GM12878 (cell line): ENCODE measurements at places on chromosomes 16 and 17. TPM values are rescaled to one million over a fixed set of nuclear protein-coding genes. Genes with fewer than 3 reads are reported as not detected.
A peak's percentile ranks its signal among the peaks of the same experiment; 100 is the strongest.

Gene P2RX1
- 5.0 and 5.1 TPM in 2 replicates for total RNA-seq

Gene TGFB1I1
- 0.24 and 0.49 TPM in 2 replicates for total RNA-seq

Gene CCL7
- not detected in 2 replicates for total RNA-seq

Gene CCL4L2
- total RNA-seq = 11.1 and 12.3 TPM in 2 replicates

Gene FNDC8
- total RNA-seq = 0.15 TPM in 1 of 2 replicates, not detected in the other

Gene TBC1D3C
- total RNA-seq = not detected in 2 replicates

DNA sequence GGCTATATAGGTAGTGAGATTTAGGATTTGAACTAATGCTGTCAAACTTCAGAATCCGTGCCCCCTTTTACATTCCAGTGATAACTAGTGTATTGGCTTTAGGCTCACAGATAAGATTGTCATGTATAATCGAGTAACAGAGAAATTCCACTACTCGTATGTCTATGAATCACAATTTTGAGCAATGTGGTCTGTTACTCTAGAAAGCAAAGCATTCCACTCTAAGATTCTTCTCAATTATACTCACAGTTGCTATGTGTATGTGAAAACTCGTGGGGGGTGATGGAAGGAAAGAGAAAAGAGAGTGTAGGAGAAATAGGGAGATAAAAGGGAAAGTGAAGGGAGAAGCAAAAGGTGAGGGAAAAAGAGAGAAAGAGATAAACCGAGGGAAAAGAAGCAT, 1175.1 kb upstream of the GOT2 start:
- no peak overlapping the region for H3K27ac ChIP-seq
- H3K36me3 ChIP-seq = no peaks in the 10 kb centered on the region
- no peaks in the 10 kb centered on the region for H3K27me3 ChIP-seq
- no peak overlapping the region for H3K4me3 ChIP-seq

DNA sequence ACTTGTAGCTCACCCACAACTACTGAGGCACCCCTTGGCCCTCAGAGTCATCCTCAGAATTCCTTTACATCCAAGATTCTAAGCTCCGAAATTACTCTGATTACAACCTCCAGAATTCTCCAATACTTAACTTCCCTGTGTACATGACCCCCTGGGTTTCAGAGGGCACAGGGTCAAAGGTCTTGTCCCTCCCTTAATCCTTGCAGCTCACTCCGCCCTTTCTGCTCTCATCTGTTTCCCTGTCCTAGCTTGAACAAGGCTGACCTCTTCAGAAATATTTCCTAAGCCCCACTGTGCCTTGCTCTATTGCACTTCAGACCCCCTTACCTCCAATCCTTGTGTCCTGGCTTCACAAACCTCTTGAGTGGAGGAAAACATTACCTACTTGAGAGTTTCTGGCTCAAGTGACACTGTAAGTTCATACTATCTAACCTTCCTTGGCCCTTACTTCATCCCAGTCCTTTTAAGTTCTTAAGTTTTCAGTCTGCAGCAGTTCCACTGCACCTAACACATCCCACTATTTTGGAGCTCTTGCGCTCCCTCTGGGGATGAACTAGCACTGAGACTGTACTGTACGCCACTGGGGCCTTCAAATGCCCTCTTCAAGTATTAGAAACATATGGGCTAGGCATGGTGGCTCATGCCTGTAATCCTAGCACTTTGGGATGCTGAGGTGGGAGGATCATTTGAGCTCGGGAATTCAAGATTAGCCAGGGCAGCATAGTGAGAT, 6.2 kb downstream of the N4BP1 start:
- no peak overlapping the region for H3K27ac ChIP-seq
- peaks cover 5% of the 10 kb centered on the region for H3K36me3 ChIP-seq
- peaks cover 22% of the 10 kb centered on the region for H3K4me1 ChIP-seq
- H3K4me3 ChIP-seq = peak overlapping the region; percentile 13; the same call in 1 of the 2 replicates
- H3K27me3 ChIP-seq = no peaks in the 10 kb centered on the region

- no peak overlapping the region for H3K27ac ChIP-seq
- H3K36me3 ChIP-seq = no peaks in the 10 kb centered on the region
- H3K27me3 ChIP-seq = peaks cover 1% of the 10 kb centered on the region; the same call in 1 of the 2 replicates
- H3K4me3 ChIP-seq = no peak overlapping the region
- peaks cover 14% of the 10 kb centered on the region for H3K4me1 ChIP-seq
- peak; percentile 31 for DNase-seq
Measured at GRCh38 chr17:9200699-9201359, 179.5 kb downstream of the NTN1 start.

GRCh38 chr16:57476546-57477410, 9.5 kb downstream of the DOK4 start:
- H3K27ac ChIP-seq = no peak overlapping the region
- H3K4me3 ChIP-seq = no peak overlapping the region
- no peak for DNase-seq
- H3K27me3 ChIP-seq = no peaks in the 10 kb centered on the region

- DNase-seq = no peak
- H3K27me3 ChIP-seq = no peaks in the 10 kb centered on the region
- peaks cover 21% of the 10 kb centered on the region for H3K4me1 ChIP-seq
- no peak overlapping the region for H3K4me3 ChIP-seq
- no peak overlapping the region for H3K27ac ChIP-seq
- H3K36me3 ChIP-seq = peaks cover 4% of the 10 kb centered on the region; the same call in 1 of the 2 replicates
Measured at GRCh38 chr16:24071666-24072360, 184.3 kb upstream of the CACNG3 start.

- no peaks in the 10 kb centered on the region for H3K4me1 ChIP-seq
- H3K36me3 ChIP-seq = no peaks in the 10 kb centered on the region
- H3K27me3 ChIP-seq = no peaks in the 10 kb centered on the region
- no peak overlapping the region for H3K4me3 ChIP-seq
- no peak for DNase-seq
Measured at GRCh38 chr16:4580250-4580649, 24.1 kb downstream of the C16orf96 start.

- H3K36me3 ChIP-seq = peaks cover 4% of the 10 kb centered on the region; the same call in 1 of the 2 replicates
- no peak for DNase-seq
- H3K27me3 ChIP-seq = no peaks in the 10 kb centered on the region
- no peak overlapping the region for H3K27ac ChIP-seq
Measured at GRCh38 chr17:75041656-75042280, 5.0 kb downstream of the ATP5PD start.

- no peak for DNase-seq
- no peak overlapping the region for H3K27ac ChIP-seq
- H3K4me3 ChIP-seq = no peak overlapping the region
Measured at GRCh38 chr17:31470592-31470991, 79.1 kb downstream of the RAB11FIP4 start.

- DNase-seq = no peak
- H3K27ac ChIP-seq = no peak overlapping the region
- H3K4me3 ChIP-seq = no peak overlapping the region
- no peaks in the 10 kb centered on the region for H3K27me3 ChIP-seq
- no peaks in the 10 kb centered on the region for H3K36me3 ChIP-seq
- peaks cover 15% of the 10 kb centered on the region for H3K4me1 ChIP-seq
Measured at GRCh38 chr17:3008336-3009288, 54.8 kb downstream of the OR1D5 start.

- H3K36me3 ChIP-seq = no peaks in the 10 kb centered on the region
- no peak overlapping the region for H3K4me3 ChIP-seq
- H3K4me1 ChIP-seq = no peaks in the 10 kb centered on the region
- no peaks in the 10 kb centered on the region for H3K27me3 ChIP-seq
Measured at GRCh38 chr17:62717889-62718288, 90.2 kb downstream of the MARCHF10 start.

GRCh38 chr17:50611634-50612033, 23.0 kb upstream of the ABCC3 start:
- no peak for DNase-seq
- H3K36me3 ChIP-seq = no peaks in the 10 kb centered on the region
- H3K4me3 ChIP-seq = no peak overlapping the region
- no peaks in the 10 kb centered on the region for H3K4me1 ChIP-seq
- H3K27me3 ChIP-seq = peaks cover 6% of the 10 kb centered on the region

- H3K27ac ChIP-seq = no peak overlapping the region
- H3K4me1 ChIP-seq = no peaks in the 10 kb centered on the region
- no peak overlapping the region for H3K4me3 ChIP-seq
- H3K27me3 ChIP-seq = no peaks in the 10 kb centered on the region
- no peak for DNase-seq
- no peaks in the 10 kb centered on the region for H3K36me3 ChIP-seq
Measured at GRCh38 chr17:13812350-13812749, 210.6 kb upstream of the HS3ST3A1 start.

DNA sequence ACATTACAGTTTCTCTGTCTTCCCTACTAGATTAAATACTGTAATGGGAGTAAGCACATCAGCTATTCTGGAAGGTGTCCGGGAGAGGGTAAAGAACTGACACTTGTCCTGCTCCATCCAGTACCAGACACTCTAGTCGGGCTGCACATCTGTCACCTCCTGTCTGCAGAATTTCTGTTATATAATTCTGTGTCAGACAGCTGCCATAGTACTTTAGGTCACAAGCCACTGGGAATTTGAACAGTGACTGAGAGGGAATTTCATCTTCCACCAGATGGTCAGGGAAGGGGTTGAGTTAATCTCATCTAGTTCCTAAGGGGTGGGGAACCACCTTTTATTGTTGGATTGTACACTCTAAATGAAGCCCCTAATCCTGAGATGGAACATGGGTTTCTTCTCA, 58.6 kb upstream of the NUDT7 start:
- H3K27ac ChIP-seq = no peak overlapping the region
- no peaks in the 10 kb centered on the region for H3K27me3 ChIP-seq
- no peak for DNase-seq
- H3K4me1 ChIP-seq = no peaks in the 10 kb centered on the region
- H3K36me3 ChIP-seq = no peaks in the 10 kb centered on the region

- H3K27me3 ChIP-seq = no peaks in the 10 kb centered on the region
- H3K27ac ChIP-seq = no peak overlapping the region
- DNase-seq = no peak
- H3K36me3 ChIP-seq = no peaks in the 10 kb centered on the region
Measured at GRCh38 chr17:40963838-40964237, 2.9 kb downstream of the KRT39 start.

- peaks cover 16% of the 10 kb centered on the region for H3K4me1 ChIP-seq
- no peak overlapping the region for H3K4me3 ChIP-seq
- no peaks in the 10 kb centered on the region for H3K27me3 ChIP-seq
- no peak for DNase-seq
- peaks cover 5% of the 10 kb centered on the region for H3K36me3 ChIP-seq
- H3K27ac ChIP-seq = no peak overlapping the region
Measured at GRCh38 chr17:40150276-40150675, 9.9 kb downstream of the CASC3 start.

DNA sequence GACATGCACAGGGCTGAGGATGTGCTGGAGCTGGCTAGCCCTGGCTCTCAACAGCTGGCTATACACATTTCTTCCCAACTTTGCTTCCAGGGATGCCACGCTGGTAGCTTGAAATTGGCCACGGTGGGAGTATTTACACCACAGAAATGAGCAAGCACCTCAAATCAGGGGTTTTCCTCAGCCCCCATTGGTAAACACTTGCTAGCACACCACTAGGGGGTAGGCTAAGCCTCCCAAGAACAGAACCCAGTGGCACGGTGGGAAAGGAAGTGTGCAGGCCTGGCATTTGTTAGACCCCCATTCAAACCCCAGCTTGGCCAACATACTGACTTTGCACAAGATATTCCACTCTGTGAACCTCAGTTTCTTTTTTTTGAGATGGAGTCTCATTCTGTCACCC, 12.9 kb downstream of the DRC3 start:
- no peaks in the 10 kb centered on the region for H3K36me3 ChIP-seq
- H3K27me3 ChIP-seq = no peaks in the 10 kb centered on the region; the same call in 1 of the 2 replicates
- H3K4me3 ChIP-seq = no peak overlapping the region

DNA sequence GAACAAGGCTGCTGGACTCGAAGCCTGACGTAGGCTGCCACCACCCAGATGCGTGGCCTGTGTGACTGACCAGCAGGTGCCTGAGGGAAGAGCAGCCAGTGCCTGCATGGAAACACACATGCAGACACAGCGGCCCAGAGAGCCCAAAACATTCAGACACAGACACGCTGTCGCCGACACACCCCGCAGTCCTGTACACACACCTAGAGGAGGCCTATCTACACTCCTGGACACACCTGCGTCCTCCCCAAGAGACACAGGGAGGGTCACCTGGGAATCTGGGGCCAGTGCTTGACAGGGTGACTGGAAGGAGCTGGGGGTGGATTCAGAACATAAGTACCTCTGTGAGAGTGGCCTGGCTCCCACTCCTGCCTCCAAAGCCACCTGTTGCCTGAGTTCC, 6.1 kb upstream of the TSPOAP1 start:
- H3K27me3 ChIP-seq = no peaks in the 10 kb centered on the region
- no peak for DNase-seq
- peak overlapping the region; percentile 100 for H3K27ac ChIP-seq
- peak overlapping the region; percentile 83 for H3K4me3 ChIP-seq
- H3K36me3 ChIP-seq = peaks cover 14% of the 10 kb centered on the region

- H3K27me3 ChIP-seq = no peaks in the 10 kb centered on the region; the same call in 1 of the 2 replicates
- H3K4me3 ChIP-seq = no peak overlapping the region
- no peak overlapping the region for H3K27ac ChIP-seq
- H3K4me1 ChIP-seq = peaks cover 17% of the 10 kb centered on the region
Measured at GRCh38 chr17:7045492-7046126, 1.7 kb upstream of the SLC16A11 start.

DNA sequence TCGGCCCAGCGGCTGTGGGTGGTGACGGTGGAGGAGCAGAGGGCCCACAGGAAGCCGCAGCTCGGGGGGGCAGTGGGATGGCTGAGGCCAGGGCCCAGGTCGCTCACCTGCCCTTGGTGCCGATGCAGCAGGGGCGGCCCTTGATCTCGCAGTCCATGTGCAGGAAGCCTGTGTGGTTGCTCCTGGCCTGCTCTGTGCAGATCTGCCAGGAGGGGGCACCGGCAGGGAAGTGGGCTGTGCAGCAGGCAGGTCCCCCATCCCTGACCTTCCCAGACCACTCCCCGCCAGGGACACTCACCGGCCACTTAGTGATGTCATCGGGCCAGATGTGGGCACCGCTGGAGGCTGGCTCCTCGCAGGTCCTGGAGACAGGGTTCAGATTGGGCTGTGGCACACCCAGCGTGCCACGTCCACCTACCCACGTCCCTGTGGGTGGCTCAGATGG, 6.2 kb downstream of the AANAT start:
- H3K36me3 ChIP-seq = peaks cover 3% of the 10 kb centered on the region
- no peak overlapping the region for H3K4me3 ChIP-seq
- DNase-seq = no peak
- H3K27me3 ChIP-seq = no peaks in the 10 kb centered on the region
- no peak overlapping the region for H3K27ac ChIP-seq

DNA sequence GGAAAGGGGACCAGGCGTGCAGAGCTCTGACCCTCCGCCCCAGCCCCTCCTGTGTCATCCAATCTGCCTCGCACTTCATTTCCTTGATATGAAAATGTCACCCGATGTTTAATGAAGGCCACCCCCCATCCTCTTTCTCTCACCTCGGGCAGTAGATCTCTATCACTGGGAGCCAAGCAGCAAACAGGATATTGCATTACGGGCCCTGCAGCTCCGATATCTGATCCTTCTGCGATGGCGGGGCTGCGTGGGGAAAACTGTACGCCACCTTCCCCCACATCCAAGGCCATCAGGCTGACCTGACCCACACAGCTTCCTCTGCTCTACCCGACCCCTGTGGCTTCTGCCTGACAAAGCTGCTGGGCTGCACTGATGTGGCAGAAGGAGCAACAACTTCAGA, 74.9 kb downstream of the DYNLRB2 start:
- no peak overlapping the region for H3K4me3 ChIP-seq
- H3K27me3 ChIP-seq = no peaks in the 10 kb centered on the region
- no peak overlapping the region for H3K27ac ChIP-seq
